ENCODE measurements at places on chromosomes 11 and 22. TPM values are rescaled to one million over a fixed set of nuclear protein-coding genes. Genes with fewer than 3 reads are reported as not detected.

DNA sequence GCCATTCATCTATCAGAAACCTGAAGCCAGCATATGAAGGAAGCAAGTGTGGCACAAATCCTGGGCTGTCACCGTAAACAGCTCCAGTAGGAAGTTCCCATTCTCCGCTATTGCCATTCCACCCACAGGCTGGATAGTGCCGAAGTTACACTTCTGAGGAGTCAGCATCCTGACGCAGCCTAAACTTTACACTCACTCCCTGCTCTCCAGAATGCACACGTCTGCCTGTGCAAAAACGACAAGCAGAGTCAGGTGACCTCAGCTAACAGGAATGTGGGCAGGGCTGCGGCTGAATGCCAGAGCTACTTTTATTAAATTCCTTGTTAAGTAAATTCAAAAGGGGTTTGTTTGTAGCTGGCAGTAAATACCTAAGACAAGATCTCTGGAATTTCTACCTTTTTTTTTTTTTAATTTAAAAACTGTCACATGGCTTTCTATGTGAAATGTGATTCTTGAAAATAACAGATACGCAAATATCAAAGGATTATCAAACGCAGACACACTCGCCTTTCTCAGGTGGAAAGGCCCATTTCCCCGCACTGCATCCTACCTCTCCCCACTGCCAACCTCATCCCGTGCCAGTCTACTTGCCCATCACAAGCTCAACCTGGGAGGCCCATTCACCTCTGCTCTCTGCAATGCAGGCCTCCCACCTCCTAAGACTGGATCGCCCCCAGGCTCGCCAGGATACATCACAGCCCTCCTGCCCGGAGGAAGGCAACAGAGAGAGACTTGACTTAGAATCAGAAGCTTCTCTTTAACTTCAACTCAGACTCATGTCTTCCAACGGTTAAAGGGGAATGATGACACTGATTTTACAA lies 33.5 kb downstream of the NFRKB start:
- H3K36me3 ChIP-seq = peaks cover 31% of the 10 kb centered on the region
- DNase-seq = peak; percentile 71
- no peak overlapping the region for H3K4me3 ChIP-seq

GRCh38 chr11:107472966-107473365 lies 15.3 kb upstream of the CWF19L2 start:
- no peaks in the 10 kb centered on the region for H3K4me1 ChIP-seq
- H3K4me3 ChIP-seq = no peak overlapping the region
- no peak for DNase-seq
- no peak overlapping the region for H3K27ac ChIP-seq
- H3K36me3 ChIP-seq = no peaks in the 10 kb centered on the region

- H3K27ac ChIP-seq = no peak overlapping the region
- H3K27me3 ChIP-seq = no peaks in the 10 kb centered on the region
- no peaks in the 10 kb centered on the region for H3K36me3 ChIP-seq
Observed at GRCh38 chr22:48974443-48975315, 853.0 kb downstream of the BRD1 start.

- H3K4me1 ChIP-seq = no peaks in the 10 kb centered on the region
- no peak for DNase-seq
- no peak overlapping the region for H3K27ac ChIP-seq
- no peaks in the 10 kb centered on the region for H3K36me3 ChIP-seq
- no peak overlapping the region for H3K4me3 ChIP-seq
- H3K27me3 ChIP-seq = no peaks in the 10 kb centered on the region
Observed at GRCh38 chr11:31870609-31871309, 59.6 kb upstream of the PAX6 start.

GRCh38 chr11:66316849-66317251 lies at the start of gene CD248:
Gene CD248, minus strand, starts transcription at chr11:66317044. Its CDS starts 17 bp downstream, at chr11:66317027.
- H3K4me1 ChIP-seq = peaks cover 61% of the 10 kb centered on the region
- no peaks in the 10 kb centered on the region for H3K36me3 ChIP-seq
- peak within 1 kb of the TSS; percentile 33 for H3K4me3 ChIP-seq
- DNase-seq = no peak

GRCh38 chr22:48093981-48094380 lies 1331.5 kb downstream of the TBC1D22A start:
- H3K4me3 ChIP-seq = no peak overlapping the region
- no peak for DNase-seq
- peaks cover 13% of the 10 kb centered on the region for H3K4me1 ChIP-seq
- H3K27ac ChIP-seq = no peak overlapping the region
- H3K36me3 ChIP-seq = no peaks in the 10 kb centered on the region

GRCh38 chr22:40660730-40661129 lies 18.6 kb upstream of the MCHR1 start:
- H3K4me3 ChIP-seq = no peak overlapping the region
- no peak for DNase-seq
- H3K4me1 ChIP-seq = no peaks in the 10 kb centered on the region
- H3K27ac ChIP-seq = no peak overlapping the region
- no peaks in the 10 kb centered on the region for H3K36me3 ChIP-seq
- H3K27me3 ChIP-seq = no peaks in the 10 kb centered on the region

GRCh38 chr11:31442086-31442485 lies 67.3 kb downstream of the IMMP1L start:
- no peak overlapping the region for H3K4me3 ChIP-seq
- no peaks in the 10 kb centered on the region for H3K36me3 ChIP-seq
- H3K27ac ChIP-seq = no peak overlapping the region
- no peaks in the 10 kb centered on the region for H3K4me1 ChIP-seq
- DNase-seq = no peak

- H3K36me3 ChIP-seq = no peaks in the 10 kb centered on the region
- H3K4me3 ChIP-seq = no peak overlapping the region
- DNase-seq = no peak
- H3K4me1 ChIP-seq = no peaks in the 10 kb centered on the region
Observed at GRCh38 chr11:41039592-41039991, 419.9 kb downstream of the LRRC4C start.

GRCh38 chr11:13064593-13064992 lies 55.5 kb downstream of the RASSF10 start:
- no peak for DNase-seq
- no peaks in the 10 kb centered on the region for H3K4me1 ChIP-seq
- no peak overlapping the region for H3K27ac ChIP-seq
- no peak overlapping the region for H3K4me3 ChIP-seq
- H3K27me3 ChIP-seq = no peaks in the 10 kb centered on the region

- H3K4me3 ChIP-seq = no peak overlapping the region
- no peak overlapping the region for H3K27ac ChIP-seq
- no peaks in the 10 kb centered on the region for H3K4me1 ChIP-seq
- no peak for DNase-seq
- H3K27me3 ChIP-seq = no peaks in the 10 kb centered on the region
Observed at GRCh38 chr11:111183706-111184105, 61.8 kb upstream of the POU2AF2 start.

GRCh38 chr22:36737776-36738175 lies 34.2 kb upstream of the CACNG2 start:
- peak; percentile 64 for DNase-seq
- H3K4me3 ChIP-seq = no peak overlapping the region
- no peaks in the 10 kb centered on the region for H3K36me3 ChIP-seq
- no peaks in the 10 kb centered on the region for H3K27me3 ChIP-seq
- no peak overlapping the region for H3K27ac ChIP-seq

TRIM68 gene
- total RNA-seq = 7.5 TPM
